ENCODE measurements at places on chromosomes 2 and 18.

DNA sequence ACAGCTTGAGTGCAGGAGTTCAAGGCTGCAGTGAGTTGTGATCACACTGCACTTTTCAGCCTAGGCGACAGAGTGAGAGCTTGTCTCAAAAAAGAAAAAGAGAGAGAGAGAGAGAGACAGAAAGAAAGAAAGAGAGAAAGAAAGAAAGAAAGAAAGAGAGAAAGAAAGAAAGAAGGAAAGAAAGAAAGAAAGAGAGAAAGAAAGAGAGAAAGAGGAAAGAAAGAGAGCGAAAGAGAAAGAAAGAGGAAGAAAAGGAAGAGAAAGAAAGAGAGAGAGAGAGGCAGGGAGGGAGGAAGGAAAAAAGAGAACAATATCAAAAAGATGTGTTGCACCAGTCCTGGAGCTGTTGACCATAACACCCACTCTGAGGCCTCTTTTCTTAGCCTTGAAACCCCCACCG, 89.8 kb upstream of the MBOAT2 start:
- no peak for DNase-seq

DNA sequence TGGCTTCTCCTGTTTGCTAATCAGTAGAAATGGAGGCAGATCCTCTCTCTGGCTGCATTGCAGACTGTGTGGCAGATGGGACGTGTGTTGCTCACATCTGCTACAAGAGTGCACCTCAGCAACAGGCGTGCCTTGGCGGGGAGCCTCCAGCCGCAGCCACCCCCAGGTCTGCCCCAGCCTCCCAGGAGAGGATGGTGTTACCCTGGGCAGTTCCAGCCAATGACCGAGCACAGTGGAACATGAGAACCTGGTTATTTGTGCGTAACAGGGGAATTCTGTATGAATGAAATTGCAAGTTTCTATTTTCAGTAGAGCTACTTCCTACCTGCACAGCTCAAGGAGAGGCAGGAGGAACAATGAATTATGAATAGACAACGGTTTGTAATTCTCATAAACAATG, 130.6 kb upstream of the CBLN2 start:
- DNase-seq, result no peak

DNA sequence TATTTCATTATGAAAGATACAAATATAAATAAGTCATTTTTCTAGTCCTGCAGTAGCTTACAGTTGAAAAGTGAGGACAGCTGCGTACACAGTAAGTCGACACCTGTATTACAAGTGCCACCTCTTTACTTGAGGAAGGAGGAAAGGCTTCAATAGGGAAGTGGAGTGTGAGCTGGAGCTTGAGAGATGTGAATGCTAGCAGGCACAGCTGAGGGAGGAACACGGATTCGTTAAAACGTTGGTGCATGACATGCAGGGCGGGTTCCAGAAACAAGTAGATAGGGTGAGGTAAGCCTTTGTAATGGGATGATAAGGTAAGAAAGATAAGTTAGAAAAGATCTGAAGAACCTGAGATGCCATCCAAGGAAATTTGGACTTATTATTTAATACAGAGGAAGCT, 98.1 kb upstream of the CSRNP3 start:
- DNase-seq, result no peak

DNA sequence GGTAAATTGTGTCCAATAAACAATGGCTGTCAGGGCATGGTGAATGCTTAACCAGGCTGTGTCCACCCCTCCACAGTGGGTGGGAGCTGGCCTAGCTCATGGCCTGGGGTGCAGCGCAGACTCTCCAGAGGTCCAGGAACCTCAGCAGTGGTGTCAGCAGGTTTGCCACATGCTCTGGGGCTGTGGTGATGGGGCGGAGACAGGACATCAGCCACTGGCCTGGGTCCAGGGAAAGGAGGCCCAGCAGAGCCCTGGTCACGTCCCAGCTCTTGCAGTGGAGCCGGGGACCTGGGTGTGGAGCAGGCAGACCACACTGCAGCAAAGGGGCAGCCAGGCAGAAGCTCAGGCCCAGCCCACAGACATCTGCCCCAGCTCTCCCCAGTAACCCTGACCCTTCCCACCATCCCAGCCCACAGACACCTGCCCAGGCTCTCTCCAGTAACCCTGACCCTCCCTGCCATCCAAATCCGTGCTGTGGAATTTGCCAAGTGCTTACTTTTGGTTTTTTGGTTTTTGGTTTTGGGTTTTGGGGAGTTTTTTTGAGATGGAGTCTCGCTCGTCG, 13.8 kb upstream of the KIF1A start:
- no peak for DNase-seq

DNA sequence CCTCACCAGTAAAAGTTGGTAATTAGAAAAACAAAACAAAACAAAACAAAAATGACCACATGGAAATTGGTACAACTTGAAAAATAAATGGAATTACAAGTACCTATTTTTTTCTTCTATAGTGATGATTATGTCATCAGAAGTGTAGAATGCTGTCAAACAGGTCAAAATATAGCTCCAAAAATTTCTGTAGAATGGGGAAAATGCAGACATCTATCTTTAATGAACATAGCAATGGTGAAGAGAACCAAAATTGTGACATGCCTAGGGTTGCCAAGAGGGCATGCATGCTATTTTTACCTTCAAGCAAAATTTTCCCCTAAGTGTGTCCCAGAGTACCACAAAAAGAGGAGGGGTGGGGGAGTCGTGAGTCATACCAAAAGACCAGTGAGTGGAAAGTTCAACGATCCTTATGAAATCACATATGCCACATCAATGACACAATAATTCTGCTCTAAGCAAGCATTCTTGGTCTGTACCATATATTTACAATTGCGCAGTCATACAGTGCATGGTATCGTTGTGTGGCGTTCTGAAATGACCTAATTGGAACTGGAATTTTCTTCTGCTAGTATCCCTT, 1436.4 kb downstream of the SUCLG1 start:
- DNase-seq, result no peak

GRCh38 chr2:66535574-66536289, 100.8 kb downstream of the MEIS1 start:
- DNase-seq, result no peak

DNA sequence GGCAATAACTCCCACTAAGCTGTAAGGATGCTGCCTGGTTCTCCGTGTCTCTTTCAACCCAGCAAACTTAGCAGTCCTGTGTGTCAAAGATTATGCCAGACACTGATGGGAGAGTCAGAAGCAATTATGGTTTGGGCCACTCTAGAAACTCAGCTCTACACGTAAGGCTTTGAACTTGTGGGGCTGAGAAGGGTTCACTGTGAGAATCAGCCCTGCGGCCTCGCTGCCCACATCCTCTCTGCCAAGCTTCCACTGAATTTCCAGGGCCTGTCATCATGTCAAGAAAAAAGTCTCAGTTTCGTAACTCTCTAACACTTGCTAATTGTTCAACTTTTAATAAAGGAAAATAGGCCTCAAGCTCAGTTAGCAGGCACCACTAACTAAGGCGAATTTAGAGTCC, 308.8 kb upstream of the LYPD1 start:
- no peak for DNase-seq

DNA sequence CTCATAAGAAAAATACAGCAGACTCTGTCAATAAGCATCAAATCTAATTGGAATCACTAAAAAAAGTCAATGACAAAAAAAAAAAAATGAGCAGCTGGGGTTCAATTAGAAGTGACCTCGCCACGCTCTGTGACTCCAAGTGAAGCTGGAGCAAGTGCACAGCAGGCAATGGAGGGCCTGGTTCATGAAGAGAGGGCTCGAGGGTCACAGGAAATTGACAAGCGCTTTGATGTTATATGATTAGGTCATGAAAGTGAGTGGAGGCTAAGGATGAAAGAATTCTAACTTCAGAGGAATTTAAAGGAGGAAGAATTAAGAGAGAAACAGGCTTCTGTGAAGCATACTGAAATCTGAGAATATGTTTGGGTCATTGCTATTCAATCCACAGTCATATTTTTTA, 85.4 kb upstream of the TMEM18 start:
- no peak for DNase-seq

- DNase-seq, result no peak
Measured at GRCh38 chr2:168723275-168723899, 79.0 kb upstream of the NOSTRIN start.

DNA sequence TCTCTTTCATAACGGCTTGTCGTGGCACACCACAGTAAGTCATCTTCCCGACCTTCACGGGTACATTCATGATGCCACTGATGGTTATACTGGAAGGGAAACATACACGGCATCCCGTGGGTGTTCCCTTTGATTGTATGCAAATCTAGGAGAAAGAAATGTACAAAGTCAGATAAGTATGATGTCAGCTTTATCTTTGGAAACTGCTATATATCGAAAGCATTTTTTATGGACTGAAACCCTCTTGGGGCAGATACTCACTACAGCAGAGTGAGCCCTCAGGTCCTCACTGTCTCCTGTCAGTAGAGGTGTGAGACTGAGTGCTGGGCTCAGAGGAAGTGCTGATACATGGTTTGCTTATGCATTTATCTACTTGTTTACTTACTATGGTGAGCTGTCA, 20.4 kb downstream of the PLA2R1 start:
- peak; percentile 45 for DNase-seq

DNA sequence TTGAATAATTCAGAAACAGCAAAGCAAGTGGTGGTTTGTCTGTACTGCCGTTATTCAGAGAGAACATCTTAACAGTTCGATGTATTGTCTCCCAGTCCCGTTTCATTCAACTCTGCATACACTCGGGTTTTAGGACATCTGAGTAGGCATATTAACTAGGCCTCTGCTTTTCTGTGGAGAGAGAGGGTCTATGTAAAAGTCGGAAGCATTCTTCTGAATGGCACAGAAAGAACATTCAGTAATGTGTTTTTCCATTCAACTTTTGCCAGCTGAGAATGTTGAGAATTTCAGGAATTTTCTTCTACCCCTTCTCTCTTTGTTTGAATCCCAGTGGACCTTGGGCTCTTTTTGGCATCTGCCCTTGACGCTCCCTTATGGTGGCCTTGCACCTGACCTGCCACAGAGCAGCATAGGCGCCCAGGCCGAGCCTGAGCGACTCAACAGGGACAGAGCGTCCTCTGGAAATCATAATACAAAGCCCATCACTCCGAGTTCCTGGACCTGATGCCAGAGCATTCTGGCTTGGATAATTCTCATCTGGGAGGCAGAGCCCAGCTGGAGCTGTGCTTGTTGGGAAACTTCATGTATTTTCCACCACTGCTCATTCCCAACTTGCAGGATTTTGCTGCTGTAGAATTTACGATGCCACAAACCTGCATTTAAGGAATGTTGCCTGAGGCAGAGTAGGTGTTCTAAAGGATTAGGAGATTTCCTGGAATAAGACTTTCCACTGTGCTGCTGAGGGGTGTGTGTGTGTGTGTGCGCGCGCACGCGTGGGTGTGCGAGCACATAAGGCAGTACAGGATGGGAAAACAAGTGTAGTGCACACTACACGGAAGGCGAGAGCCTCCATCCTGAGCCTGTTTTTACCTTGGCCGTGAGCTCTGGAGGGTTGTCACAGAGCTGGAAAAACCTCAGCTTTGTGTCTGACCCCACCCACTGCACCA, 77.2 kb upstream of the TXNDC2 start:
- no peak for DNase-seq

GRCh38 chr2:229463841-229464346, 192.8 kb upstream of the PID1 start:
- no peak for DNase-seq

DNA sequence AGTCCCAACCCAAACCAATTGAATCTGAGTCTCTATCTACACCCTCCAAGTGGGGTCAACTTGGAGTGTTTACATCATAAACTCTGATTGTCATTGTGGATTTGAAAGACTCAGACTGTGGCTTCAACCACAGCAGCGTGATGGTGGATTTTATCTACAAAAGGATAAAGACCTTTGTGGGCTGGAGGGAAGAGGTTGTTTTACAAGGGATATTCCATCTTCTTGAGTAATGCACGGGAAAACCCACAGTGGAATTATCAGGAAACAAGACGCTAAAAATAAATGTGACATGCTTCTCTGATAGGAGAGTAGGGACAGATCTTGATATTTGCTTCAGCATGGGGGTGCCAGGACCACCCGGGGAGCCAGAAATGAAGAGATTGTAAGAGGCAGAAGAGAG, 93.5 kb downstream of the LPIN1 start:
- DNase-seq, result no peak

DNA sequence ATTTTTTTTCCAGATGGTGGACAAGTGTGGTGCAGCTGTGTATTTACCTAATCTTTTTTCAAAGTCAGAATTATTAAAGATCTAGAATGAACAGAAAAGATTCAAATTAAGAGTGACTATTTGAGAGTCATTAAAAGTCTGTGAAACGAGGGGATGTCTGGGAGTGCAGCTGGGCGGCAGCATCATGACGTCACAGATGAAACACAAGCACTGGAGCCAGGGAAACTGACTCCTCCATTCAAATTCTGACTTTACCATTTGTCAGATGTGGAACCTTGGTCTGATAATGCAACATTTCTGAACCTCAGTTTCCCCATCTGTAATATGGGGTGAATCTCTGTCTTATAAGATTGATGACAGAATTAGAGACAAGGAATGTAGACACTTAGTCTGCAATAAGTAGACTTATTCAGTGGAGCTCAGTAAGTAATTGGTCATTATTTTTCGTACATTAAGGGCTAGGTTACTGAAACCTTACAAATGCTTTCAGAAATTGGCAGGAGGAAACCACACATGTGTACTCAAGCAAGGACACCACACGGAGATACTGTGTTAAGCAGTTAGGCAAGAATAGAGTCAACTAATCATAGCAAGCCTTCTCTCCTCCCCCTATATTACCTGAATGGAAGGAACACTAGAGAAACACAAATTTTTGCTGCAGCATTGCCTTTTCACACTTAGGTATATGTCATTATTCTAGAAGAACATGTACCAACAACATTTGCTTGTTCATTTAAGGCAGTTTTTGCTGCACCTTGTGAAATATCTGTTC, 27.8 kb upstream of the CXXC1 start:
- DNase-seq, result no peak

GRCh38 chr2:99450199-99450598, 39.6 kb downstream of the REV1 start:
- DNase-seq, result no peak

DNA sequence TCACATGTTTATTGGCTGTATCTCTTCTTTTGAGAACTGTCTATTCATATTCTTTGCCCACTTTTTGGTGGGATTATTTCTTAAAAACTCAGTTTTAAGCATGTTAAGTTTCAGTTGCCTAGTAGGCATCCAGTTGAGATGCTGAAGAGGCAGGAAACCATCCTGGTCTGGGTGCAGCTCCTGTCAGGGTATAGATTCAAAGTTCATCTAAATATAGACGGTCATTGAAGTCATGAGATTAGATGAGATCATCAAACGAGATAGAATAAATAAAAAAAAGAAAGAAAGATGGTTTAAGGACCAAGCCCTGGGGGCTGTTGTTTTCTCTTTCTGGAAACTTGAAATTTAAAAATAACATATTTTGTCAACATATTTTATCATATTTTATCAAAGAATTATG, 9.2 kb upstream of the DNAH7 start:
- DNase-seq, result no peak

GRCh38 chr2:237574894-237575868, 8.8 kb downstream of the PRLH start:
- no peak for DNase-seq

All from stimulated activated CD4-positive, alpha-beta T cell treated with anti-CD3 and anti-CD28 coated beads, Interleukin-2, amount 100 ng/mL, for 48 hours (primary cell).